Type B pancreatic cell (in vitro differentiated cells): ENCODE measurements at places on chromosomes 6 and 20.

- no peak overlapping the region for H3K4me3 ChIP-seq
- H3K36me3 ChIP-seq, result peaks cover 10% of the 10 kb centered on the region
- H3K27ac ChIP-seq, result no peak overlapping the region
- H3K4me1 ChIP-seq, result peaks cover 4% of the 10 kb centered on the region
- no peak for DNase-seq
- H3K27me3 ChIP-seq, result no peaks in the 10 kb centered on the region
Observed at GRCh38 chr6:26543953-26544352, 5.8 kb downstream of the HMGN4 start.

- no peak overlapping the region for H3K27ac ChIP-seq
- DNase-seq, result no peak
- H3K4me1 ChIP-seq, result peaks cover 10% of the 10 kb centered on the region
- peaks cover 58% of the 10 kb centered on the region for H3K27me3 ChIP-seq
Observed at GRCh38 chr6:130367767-130368166, 1.9 kb downstream of the TMEM200A start.

GRCh38 chr6:39803872-39804271, 11.7 kb downstream of the DAAM2 start:
- no peak for DNase-seq
- H3K27me3 ChIP-seq, result no peaks in the 10 kb centered on the region
- H3K4me1 ChIP-seq, result peaks cover 48% of the 10 kb centered on the region
- no peaks in the 10 kb centered on the region for H3K36me3 ChIP-seq
- H3K4me3 ChIP-seq, result no peak overlapping the region

DNA sequence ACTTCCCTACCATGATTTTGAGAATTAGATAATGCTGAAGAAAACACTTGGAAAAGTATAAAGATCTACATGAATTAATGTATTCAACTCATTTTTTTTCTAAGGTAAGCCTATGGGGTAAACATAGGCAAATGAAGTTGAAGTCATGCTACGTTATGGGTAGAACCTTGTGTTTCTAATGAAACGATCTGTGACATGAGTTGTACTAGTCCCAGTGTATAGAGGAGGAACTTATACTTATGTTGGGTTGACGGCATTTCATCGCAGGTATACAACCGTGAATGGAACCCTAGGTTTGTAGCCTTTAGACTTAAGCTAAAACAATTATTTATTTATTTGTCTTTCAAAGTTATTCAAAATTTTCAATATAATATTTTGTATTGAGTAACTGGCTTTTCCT, 2.6 kb downstream of the SLC35F1 start:
- peaks cover 54% of the 10 kb centered on the region for H3K27me3 ChIP-seq
- no peaks in the 10 kb centered on the region for H3K4me1 ChIP-seq
- no peak overlapping the region for H3K27ac ChIP-seq
- no peak for DNase-seq
- no peak overlapping the region for H3K4me3 ChIP-seq

- no peaks in the 10 kb centered on the region for H3K27me3 ChIP-seq
- H3K27ac ChIP-seq, result no peak overlapping the region
- H3K36me3 ChIP-seq, result no peaks in the 10 kb centered on the region
- H3K4me1 ChIP-seq, result peaks cover 15% of the 10 kb centered on the region
- H3K4me3 ChIP-seq, result no peak overlapping the region
- no peak for DNase-seq
Observed at GRCh38 chr6:5679691-5680090, 327.0 kb downstream of the NRN1 start.

DNA sequence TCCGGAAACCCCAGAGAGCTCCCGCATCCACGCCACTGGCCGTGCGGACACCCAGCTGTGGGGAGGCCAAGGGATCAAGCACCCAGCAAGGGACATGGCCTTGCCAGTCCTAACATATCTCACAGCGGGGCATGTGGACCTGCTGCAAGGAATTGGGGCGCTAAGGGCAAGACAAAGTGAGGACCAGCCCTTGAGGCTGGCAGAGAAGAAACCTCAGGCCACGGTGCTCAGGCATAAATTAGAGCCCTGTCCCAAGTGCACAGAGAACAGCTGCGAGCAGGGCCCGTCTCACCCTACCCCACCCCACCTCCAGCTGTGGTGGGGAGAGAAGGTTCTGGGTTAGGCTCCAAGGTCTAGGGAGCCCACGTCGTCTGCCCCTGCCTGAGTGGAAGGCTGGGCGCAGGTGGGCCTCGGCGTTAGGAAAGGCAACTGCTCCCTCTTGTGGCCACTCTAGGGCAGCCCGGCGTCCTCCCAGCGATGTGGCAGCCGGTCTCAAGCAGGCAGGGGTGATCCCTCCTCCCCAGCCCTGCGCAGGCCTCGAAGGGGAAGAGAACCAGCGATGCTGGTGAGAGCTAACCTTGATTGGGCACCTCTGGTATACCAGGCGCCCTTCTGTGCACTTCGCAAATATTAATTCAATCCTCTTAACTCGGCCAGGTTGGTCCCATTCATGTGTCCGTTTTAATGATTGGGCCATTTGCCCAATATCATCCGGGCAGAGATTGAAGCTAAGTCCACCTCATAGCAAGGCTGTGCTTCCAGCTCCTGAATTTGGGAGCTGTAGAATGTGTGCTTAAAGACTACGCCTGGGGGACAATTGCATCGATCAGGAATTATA, 235.8 kb downstream of the NFATC2 start:
- peaks cover 3% of the 10 kb centered on the region for H3K27me3 ChIP-seq
- no peak overlapping the region for H3K4me3 ChIP-seq
- peak overlapping the region; percentile 72 for H3K27ac ChIP-seq
- no peaks in the 10 kb centered on the region for H3K36me3 ChIP-seq
- DNase-seq, result peak; percentile 89

- no peaks in the 10 kb centered on the region for H3K27me3 ChIP-seq
- no peak for DNase-seq
- peaks cover 16% of the 10 kb centered on the region for H3K4me1 ChIP-seq
- H3K36me3 ChIP-seq, result no peaks in the 10 kb centered on the region
Observed at GRCh38 chr6:79864421-79864820, 82.9 kb downstream of the ELOVL4 start.

- H3K27ac ChIP-seq, result peak overlapping the region; percentile 96
- peaks cover 8% of the 10 kb centered on the region for H3K36me3 ChIP-seq
- H3K27me3 ChIP-seq, result no peaks in the 10 kb centered on the region
- DNase-seq, result no peak
- H3K4me3 ChIP-seq, result peak overlapping the region; percentile 85
Observed at GRCh38 chr20:31573555-31574321, 31.4 kb upstream of the ID1 start.

- H3K4me3 ChIP-seq, result no peak overlapping the region
- H3K36me3 ChIP-seq, result no peaks in the 10 kb centered on the region
- DNase-seq, result no peak
- H3K27me3 ChIP-seq, result no peaks in the 10 kb centered on the region
- H3K4me1 ChIP-seq, result no peaks in the 10 kb centered on the region
Observed at GRCh38 chr6:78489874-78490273, 377.5 kb upstream of the IRAK1BP1 start.

GRCh38 chr20:62835931-62836861, 19.3 kb downstream of the COL9A3 start:
- no peak overlapping the region for H3K4me3 ChIP-seq
- H3K4me1 ChIP-seq, result peaks cover 26% of the 10 kb centered on the region
- DNase-seq, result peak; percentile 69
- no peaks in the 10 kb centered on the region for H3K27me3 ChIP-seq
- peaks cover 3% of the 10 kb centered on the region for H3K36me3 ChIP-seq

GRCh38 chr6:127481111-127481510, 21.9 kb upstream of the KIAA0408 start:
- H3K27me3 ChIP-seq, result no peaks in the 10 kb centered on the region
- H3K36me3 ChIP-seq, result peaks cover 4% of the 10 kb centered on the region
- no peak for DNase-seq
- H3K27ac ChIP-seq, result no peak overlapping the region
- H3K4me1 ChIP-seq, result no peaks in the 10 kb centered on the region
- H3K4me3 ChIP-seq, result no peak overlapping the region

DNA sequence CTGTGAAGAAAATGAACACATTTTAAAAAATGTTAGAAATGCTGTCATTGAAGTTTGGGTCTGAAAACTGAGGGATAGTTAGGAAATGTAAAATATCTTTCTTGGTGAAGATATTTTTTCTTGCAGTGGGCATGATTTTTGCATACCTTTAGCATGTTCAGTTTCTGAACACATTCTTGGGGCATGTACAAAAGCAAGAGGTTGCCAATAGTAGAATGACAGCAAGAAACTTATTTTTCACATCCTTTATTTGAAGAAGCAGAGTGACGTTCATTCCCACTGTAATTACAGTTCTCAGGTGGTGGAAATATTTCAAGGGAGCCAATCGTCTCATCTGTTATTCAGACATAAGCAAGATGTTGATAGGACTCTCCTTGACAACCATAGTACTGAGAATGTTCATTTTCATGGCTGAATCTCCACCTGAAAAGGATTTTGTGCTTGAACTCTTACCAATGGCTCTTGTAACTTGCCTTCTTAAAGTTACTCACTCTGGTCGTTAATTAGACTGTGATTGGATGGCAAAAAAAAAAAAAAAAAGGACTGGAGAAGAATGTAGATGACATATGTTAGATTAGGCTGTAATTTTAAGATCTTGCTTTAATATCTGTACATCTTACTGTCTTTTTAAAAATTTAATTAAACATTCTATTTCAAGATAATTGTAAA, 74.4 kb downstream of the DOK5 start:
- no peaks in the 10 kb centered on the region for H3K36me3 ChIP-seq
- no peak for DNase-seq
- H3K4me3 ChIP-seq, result no peak overlapping the region
- H3K27me3 ChIP-seq, result no peaks in the 10 kb centered on the region

DNA sequence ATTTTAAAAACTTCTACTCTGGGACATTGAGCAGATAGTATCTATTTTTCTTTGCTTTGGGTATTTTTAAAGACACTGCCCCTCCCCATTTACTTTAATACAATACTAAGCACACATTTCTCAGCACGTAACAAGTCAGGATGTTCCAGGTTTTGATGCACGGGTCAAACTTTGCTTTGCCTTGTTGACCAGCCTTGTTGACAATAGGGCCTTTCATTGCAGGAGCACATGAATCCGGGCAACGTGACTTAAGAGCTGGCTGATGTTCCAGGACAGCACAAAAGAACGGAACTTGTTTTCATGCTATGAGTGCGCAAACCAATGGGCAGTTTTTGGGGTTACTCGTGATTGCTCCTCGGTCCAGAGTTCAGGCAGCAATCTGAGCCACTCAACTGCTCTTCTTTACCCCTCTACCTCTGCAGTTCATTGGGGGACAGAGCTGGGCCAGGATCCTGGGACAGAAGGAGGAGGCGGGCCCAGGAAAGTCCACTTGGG, 78.6 kb upstream of the SLC22A16 start:
- no peak overlapping the region for H3K27ac ChIP-seq
- no peak overlapping the region for H3K4me3 ChIP-seq
- H3K27me3 ChIP-seq, result no peaks in the 10 kb centered on the region
- H3K36me3 ChIP-seq, result no peaks in the 10 kb centered on the region
- no peaks in the 10 kb centered on the region for H3K4me1 ChIP-seq

DNA sequence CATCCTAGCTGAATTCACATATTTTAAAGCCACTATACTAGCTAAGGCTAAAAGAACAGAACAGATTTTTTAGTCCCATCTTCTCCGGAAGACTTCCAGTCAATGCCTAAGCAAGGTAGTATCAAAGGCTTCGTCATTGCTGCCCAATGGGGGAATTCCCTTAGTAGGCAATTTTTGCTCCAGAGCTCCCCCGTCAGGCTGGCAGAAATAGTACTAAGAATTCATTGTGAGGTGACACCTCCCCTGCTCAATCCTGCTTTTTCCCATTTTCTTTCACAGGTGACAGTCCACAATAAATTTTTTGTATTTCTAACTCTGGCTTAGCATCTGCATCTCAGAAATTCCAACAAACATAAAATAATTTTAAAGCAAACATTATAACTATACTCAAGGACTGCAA, 52.8 kb upstream of the SRSF6 start:
- no peak for DNase-seq
- H3K36me3 ChIP-seq, result no peaks in the 10 kb centered on the region
- H3K27me3 ChIP-seq, result peaks cover 18% of the 10 kb centered on the region
- no peaks in the 10 kb centered on the region for H3K4me1 ChIP-seq
- H3K4me3 ChIP-seq, result no peak overlapping the region

- H3K36me3 ChIP-seq, result peaks cover 33% of the 10 kb centered on the region
- no peaks in the 10 kb centered on the region for H3K27me3 ChIP-seq
- H3K27ac ChIP-seq, result no peak overlapping the region
- no peak for DNase-seq
- H3K4me3 ChIP-seq, result no peak overlapping the region
Observed at GRCh38 chr20:34754611-34755010, 50.5 kb downstream of the TP53INP2 start.

- peaks cover 16% of the 10 kb centered on the region for H3K4me1 ChIP-seq
- H3K27me3 ChIP-seq, result peaks cover 82% of the 10 kb centered on the region
- no peaks in the 10 kb centered on the region for H3K36me3 ChIP-seq
- no peak for DNase-seq
- no peak overlapping the region for H3K27ac ChIP-seq
Observed at GRCh38 chr6:72622094-72622940, 453 bp downstream of the KCNQ5 start.

- H3K4me1 ChIP-seq, result peaks cover 22% of the 10 kb centered on the region
- no peak for DNase-seq
- H3K27me3 ChIP-seq, result peaks cover 17% of the 10 kb centered on the region
- H3K27ac ChIP-seq, result no peak overlapping the region
Observed at GRCh38 chr6:40912158-40912946, 126.7 kb downstream of the UNC5CL start.

DNA sequence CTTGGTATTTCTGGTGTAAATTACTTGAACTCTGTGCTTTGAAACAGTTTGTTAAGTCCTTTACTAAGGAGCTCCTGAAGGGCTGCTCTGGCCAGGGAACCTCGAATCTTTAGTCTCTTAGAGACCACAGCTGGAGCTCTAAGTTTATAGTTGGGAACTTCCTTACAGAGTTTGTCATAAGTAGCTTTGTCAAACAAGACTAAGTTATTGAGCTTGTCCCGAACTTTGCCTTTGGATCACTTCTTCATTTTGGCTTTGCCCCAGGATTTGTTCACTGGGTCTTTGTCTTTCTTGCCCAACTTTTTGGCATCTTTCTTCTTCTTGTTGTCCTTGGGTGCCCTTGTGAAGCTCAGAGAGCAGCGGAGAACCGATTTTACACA, 64.8 kb downstream of the FAM50B start:
- H3K36me3 ChIP-seq, result no peaks in the 10 kb centered on the region
- peaks cover 22% of the 10 kb centered on the region for H3K4me1 ChIP-seq
- no peaks in the 10 kb centered on the region for H3K27me3 ChIP-seq
- no peak for DNase-seq
- no peak overlapping the region for H3K27ac ChIP-seq

- H3K27ac ChIP-seq, result peak overlapping the region; percentile 5
- peaks cover 9% of the 10 kb centered on the region for H3K4me1 ChIP-seq
- DNase-seq, result no peak
- H3K4me3 ChIP-seq, result no peak overlapping the region
- H3K36me3 ChIP-seq, result no peaks in the 10 kb centered on the region
- H3K27me3 ChIP-seq, result no peaks in the 10 kb centered on the region
Observed at GRCh38 chr6:157449610-157450009, 68.6 kb downstream of the ZDHHC14 start.
